ENCODE measurements at places on chromosomes 4 and X. TPM values are rescaled to one million over a fixed set of nuclear protein-coding genes. Genes with fewer than 3 reads are reported as not detected.
A peak's percentile ranks its signal among the peaks of the same experiment; 100 is the strongest.

- no peak for DNase-seq
- no peaks in the 10 kb centered on the region for H3K36me3 ChIP-seq
- H3K27me3 ChIP-seq: no peaks in the 10 kb centered on the region
- H3K4me1 ChIP-seq: no peaks in the 10 kb centered on the region
- H3K4me3 ChIP-seq: no peak overlapping the region
- no peak overlapping the region for H3K27ac ChIP-seq
Observed at GRCh38 chr4:40329805-40330204, 5.3 kb upstream of the CHRNA9 start.

- no peaks in the 10 kb centered on the region for H3K36me3 ChIP-seq
- no peak overlapping the region for H3K27ac ChIP-seq
- DNase-seq: no peak
- H3K4me1 ChIP-seq: no peaks in the 10 kb centered on the region
- H3K27me3 ChIP-seq: no peaks in the 10 kb centered on the region
- no peak overlapping the region for H3K4me3 ChIP-seq
Observed at GRCh38 chr4:112448306-112449132, 67.5 kb downstream of the NEUROG2 start.

GRCh38 chr4:60923075-60923474, 277.1 kb upstream of the ADGRL3 start:
- no peak for DNase-seq
- no peaks in the 10 kb centered on the region for H3K36me3 ChIP-seq
- H3K27me3 ChIP-seq: no peaks in the 10 kb centered on the region
- no peak overlapping the region for H3K27ac ChIP-seq
- H3K4me1 ChIP-seq: no peaks in the 10 kb centered on the region
- no peak overlapping the region for H3K4me3 ChIP-seq

DNA sequence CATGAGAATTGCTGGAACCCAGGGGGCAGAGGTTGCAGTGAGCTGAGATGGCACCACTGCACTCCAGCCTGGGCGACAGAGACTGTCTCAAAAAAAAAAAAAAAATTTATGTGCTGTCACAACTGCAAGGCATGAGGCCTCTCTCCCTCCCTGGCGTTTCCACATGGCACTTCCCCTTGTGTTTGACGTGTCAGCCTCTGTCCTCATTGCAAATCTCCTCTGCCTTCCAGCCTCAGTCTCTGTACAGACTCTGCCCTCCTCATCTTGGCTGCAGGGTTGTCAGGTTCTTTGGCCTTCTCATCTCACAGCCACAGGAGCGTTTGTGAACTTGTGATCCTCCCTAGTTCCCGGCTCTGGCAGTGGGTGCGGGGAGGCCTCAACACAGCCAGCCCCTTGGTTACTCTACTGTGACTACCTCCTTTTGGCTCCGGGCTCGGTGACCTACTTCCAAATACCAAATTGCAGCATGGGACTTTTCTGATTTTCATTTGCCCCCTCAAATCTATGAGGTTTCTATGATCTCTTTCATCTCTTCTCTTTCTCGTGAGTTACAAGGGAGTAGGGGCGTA, 250.0 kb downstream of the CBR4 start:
- no peaks in the 10 kb centered on the region for H3K27me3 ChIP-seq
- no peaks in the 10 kb centered on the region for H3K36me3 ChIP-seq
- H3K27ac ChIP-seq: no peak overlapping the region
- H3K4me3 ChIP-seq: no peak overlapping the region
- H3K4me1 ChIP-seq: no peaks in the 10 kb centered on the region
- DNase-seq: no peak

SPANXD gene
- total RNA-seq: not detected

ZNF330 gene
- total RNA-seq: 34.2 TPM

GRCh38 chr4:3407930-3408792, 33.6 kb upstream of the HGFAC start:
- no peaks in the 10 kb centered on the region for H3K36me3 ChIP-seq
- H3K4me1 ChIP-seq: no peaks in the 10 kb centered on the region
- H3K27ac ChIP-seq: no peak overlapping the region
- no peak for DNase-seq
- no peak overlapping the region for H3K4me3 ChIP-seq

DNA sequence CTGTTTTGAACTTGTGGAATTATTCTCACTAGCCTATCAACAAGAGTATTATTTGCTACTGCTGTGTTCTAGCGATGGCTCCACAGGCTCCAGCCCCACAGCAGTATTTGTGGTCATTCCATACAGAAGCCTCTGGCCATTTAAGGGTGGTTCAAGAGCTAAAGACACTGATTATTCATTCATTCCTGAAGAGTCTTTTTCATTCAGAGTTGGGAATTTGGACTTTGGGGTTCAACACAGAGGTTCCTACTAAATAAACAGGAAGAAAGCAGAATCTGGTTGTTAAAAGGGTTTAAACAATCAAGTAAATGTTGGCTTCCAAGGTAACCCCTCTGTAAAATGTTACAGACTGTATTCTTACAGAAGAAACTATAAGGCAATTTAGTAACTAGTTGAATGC, 4.3 kb upstream of the MBNL3 start:
- no peaks in the 10 kb centered on the region for H3K27me3 ChIP-seq
- DNase-seq: no peak
- H3K36me3 ChIP-seq: no peaks in the 10 kb centered on the region

GRCh38 chr4:149891426-149891825, 75.8 kb upstream of the IQCM start:
- H3K27ac ChIP-seq: no peak overlapping the region
- H3K4me3 ChIP-seq: no peak overlapping the region
- no peaks in the 10 kb centered on the region for H3K27me3 ChIP-seq
- DNase-seq: no peak
- no peaks in the 10 kb centered on the region for H3K36me3 ChIP-seq
- H3K4me1 ChIP-seq: no peaks in the 10 kb centered on the region

GRCh38 chrX:78522601-78523000, 136.5 kb downstream of the RTL3 start:
- DNase-seq: no peak
- no peak overlapping the region for H3K4me3 ChIP-seq
- H3K27ac ChIP-seq: no peak overlapping the region
- H3K4me1 ChIP-seq: no peaks in the 10 kb centered on the region
- no peaks in the 10 kb centered on the region for H3K27me3 ChIP-seq

- H3K27ac ChIP-seq: no peak overlapping the region
- no peak overlapping the region for H3K4me3 ChIP-seq
Observed at GRCh38 chrX:70613295-70613694, 168.7 kb downstream of the DLG3 start.

DNA sequence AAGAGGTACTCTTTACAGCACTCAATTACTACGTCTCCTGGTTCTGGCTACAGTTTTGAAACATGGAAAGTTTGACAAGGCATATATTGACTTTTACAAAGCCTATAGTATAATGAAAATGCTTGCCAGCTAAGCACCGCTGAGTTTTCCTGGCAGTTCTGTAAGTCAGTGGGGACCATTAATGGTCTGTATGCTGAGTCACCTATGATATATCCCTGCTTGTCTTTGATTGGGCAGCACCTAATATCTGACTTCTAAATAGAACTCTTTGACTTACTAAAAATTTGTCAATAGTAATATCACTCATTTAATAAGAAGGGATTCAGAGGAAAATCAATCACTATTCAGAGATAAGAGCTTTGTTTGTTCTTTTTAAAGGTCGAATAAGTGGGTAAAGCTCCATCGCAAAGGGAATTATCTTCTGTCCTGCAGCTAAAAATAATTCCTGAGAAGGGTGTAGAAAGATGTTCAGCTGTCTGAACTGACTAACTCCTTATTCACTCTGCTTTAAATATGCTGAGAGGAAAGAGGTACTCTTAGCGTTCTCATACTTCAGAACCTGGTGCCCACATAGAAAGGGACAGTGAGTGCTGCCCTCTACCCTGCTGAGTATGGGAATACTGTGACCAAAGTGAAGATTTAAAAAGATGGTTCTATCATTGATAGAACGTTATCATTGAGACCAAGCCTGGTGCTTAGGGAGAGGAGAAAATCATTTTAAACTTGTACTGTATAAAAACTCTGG, 959 bp downstream of the SMPX start:
- H3K36me3 ChIP-seq: no peaks in the 10 kb centered on the region
- no peaks in the 10 kb centered on the region for H3K27me3 ChIP-seq
- DNase-seq: no peak
- H3K27ac ChIP-seq: no peak overlapping the region

AFF2 gene
- total RNA-seq: 6.5 TPM

- DNase-seq: peak; percentile 75
- no peaks in the 10 kb centered on the region for H3K4me1 ChIP-seq
- H3K36me3 ChIP-seq: no peaks in the 10 kb centered on the region
Observed at GRCh38 chr4:173257732-173258717, 76.1 kb downstream of the HMGB2 start.

CT45A5 gene
- not detected for total RNA-seq

DNA sequence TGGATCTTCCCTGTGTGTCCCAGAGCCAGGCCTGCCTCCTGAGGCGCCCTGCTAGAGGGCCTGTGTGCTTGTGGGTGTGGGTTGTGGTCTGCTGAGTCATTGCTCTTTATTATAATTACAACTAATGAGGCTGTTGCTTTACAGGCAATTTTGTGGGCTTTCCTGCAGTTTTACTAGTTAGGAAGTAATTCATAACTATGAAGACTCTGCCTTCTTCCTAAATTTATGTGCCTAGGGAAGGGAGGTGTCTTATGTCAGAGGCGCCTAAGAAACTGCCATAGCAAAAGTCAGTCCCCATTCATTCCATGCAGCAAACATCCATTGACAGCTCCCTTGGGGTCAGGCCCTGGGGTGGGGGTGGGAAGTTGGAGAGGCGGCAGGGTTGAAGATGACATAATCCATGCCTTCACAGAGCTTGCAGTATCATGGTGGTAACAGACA, 359.2 kb downstream of the IDS start:
- H3K27me3 ChIP-seq: no peaks in the 10 kb centered on the region
- DNase-seq: no peak
- no peak overlapping the region for H3K27ac ChIP-seq

FUNDC1 gene
- 29.0 TPM for total RNA-seq

DNA sequence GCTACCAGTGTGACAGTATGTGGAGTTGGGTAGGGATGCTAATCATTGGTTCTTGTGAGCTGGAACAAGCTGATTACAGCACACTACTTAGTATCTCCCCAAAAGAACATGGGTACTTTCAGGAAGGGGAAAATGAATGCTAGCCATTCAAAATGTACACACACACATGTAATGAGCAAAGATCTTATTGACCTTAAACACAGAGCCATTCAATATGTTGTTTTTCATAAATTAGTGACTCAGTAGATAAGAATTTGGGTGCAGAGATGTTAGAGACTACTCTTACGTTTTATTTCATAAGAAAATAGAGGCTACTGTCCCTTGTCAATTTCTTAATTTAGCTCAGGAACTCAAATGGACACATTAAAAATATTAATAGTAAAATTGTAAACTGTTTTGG, 509.5 kb upstream of the ATOH1 start:
- H3K4me3 ChIP-seq: no peak overlapping the region
- H3K27me3 ChIP-seq: no peaks in the 10 kb centered on the region
- no peak overlapping the region for H3K27ac ChIP-seq
- H3K36me3 ChIP-seq: no peaks in the 10 kb centered on the region
- DNase-seq: no peak

- no peak for DNase-seq
- H3K27me3 ChIP-seq: no peaks in the 10 kb centered on the region
- no peak overlapping the region for H3K4me3 ChIP-seq
Observed at GRCh38 chr4:91795947-91796346, 507.8 kb upstream of the GRID2 start.

GRCh38 chr4:40886931-40887763, 137.4 kb downstream of the NSUN7 start:
- DNase-seq: no peak
- H3K36me3 ChIP-seq: no peaks in the 10 kb centered on the region
- no peaks in the 10 kb centered on the region for H3K4me1 ChIP-seq

MAGEA2B gene
- total RNA-seq: not detected

GRCh38 chrX:69538321-69538876, 34.3 kb downstream of the NALF2 start:
- no peaks in the 10 kb centered on the region for H3K36me3 ChIP-seq
- no peak overlapping the region for H3K27ac ChIP-seq
- H3K27me3 ChIP-seq: no peaks in the 10 kb centered on the region
- H3K4me1 ChIP-seq: no peaks in the 10 kb centered on the region
- peak; percentile 83 for DNase-seq
- H3K4me3 ChIP-seq: peak overlapping the region; percentile 75

- no peaks in the 10 kb centered on the region for H3K27me3 ChIP-seq
- DNase-seq: no peak
- H3K36me3 ChIP-seq: no peaks in the 10 kb centered on the region
- no peaks in the 10 kb centered on the region for H3K4me1 ChIP-seq
Observed at GRCh38 chr4:114368751-114369150, 229.9 kb upstream of the UGT8 start.

DNA sequence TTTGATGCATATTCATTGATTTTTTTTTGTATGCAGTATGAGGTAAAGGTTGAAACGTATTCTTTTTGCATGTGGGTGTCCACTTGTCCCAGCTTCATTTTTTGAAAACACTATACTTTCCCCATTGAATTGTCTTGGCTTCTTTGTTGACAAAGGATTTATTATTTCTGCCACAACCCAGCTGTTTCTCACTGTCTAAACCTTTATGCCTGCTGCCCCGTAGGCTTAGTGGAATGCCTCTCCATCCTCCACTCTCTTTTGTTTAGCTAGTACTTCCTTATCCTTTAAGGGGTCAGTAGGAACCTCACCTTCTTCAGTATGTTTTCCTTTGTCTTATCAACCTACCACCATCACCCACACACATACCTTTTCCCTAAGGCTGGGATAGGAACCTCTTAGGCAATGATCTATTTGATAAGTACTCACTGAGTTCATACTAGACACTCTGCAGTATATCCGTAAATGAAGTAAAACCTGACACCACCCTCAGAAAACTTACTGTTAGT, 8.5 kb downstream of the FMR1 start:
- H3K4me3 ChIP-seq: no peak overlapping the region
- DNase-seq: no peak
- no peaks in the 10 kb centered on the region for H3K36me3 ChIP-seq
- H3K27me3 ChIP-seq: no peaks in the 10 kb centered on the region
- H3K27ac ChIP-seq: peak overlapping the region; percentile 14
- no peaks in the 10 kb centered on the region for H3K4me1 ChIP-seq

DNA sequence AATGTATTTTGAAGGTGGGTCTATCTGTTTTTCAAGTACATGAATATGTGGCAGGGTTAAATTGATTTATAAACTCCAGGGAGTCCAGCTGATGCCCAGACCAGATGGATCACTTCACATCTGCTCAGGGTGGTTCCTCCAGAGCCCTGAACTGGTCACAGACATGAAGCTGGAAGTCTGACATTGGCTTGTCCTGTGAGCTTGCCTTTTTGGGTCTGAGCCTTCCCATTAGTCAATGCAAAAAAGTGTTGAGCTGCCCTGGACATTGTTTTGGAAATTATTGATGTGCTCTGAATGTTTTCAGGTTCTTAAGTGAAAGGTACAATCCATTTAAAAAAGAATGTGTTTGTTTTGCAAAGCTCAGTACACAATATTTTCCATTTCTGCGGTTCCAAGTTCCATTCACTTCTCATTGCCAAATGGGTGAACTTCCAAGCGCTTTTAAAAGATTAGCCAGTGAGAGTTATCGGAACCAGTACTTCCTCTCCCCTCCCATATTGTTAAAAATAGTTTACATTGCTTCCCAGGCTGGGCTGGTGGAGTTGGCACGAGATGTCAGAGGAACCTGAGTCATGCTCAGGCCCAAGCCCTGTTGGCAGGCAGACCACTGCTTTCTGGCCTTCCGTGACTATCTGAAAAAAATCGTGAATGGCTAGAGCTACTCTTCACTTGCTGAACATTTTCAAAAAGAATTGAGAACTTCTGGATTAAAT, 52.1 kb downstream of the PDGFRA start:
- no peaks in the 10 kb centered on the region for H3K27me3 ChIP-seq
- H3K4me3 ChIP-seq: no peak overlapping the region
- no peaks in the 10 kb centered on the region for H3K4me1 ChIP-seq
- no peaks in the 10 kb centered on the region for H3K36me3 ChIP-seq
